ENCODE measurements at places on chromosomes 3 and 15.

DNA sequence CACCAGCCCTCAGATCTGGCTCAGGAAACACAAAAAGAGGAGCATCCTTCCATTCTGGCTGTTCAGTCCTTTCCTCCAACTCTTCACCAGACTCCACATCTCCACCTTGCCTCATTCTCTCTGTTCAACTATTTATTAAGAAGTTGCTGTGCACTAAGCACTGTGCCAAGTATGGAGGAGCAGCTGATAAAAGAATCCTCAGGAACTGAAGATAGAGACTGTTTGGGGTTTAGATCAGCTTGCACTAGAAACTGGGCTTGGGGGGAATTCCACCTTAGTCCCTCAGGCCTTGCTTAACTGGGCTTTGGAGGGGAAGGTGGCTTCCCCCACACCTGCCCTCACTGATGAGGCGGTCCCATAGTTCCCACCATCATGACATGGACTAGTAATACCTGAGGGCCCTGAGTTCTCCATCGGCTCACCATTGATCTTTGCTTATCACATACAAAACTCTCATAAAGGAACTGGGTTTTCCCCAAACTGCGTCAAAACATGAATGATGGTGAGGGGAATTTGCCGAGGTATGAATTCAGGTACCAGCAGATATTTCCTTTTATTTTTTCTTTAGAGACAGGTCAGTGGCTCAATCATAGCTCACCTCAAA is 1.7 kb upstream of the CCR8 start:
- peak; percentile 79 for DNase-seq
- H3K4me3 ChIP-seq: no peak overlapping the region
- H3K36me3 ChIP-seq: no peaks in the 10 kb centered on the region
- H3K27ac ChIP-seq: peak overlapping the region; percentile 62
- H3K27me3 ChIP-seq: no peaks in the 10 kb centered on the region

GRCh38 chr3:129181819-129182218 is 1.9 kb downstream of the CNBP start:
- H3K27ac ChIP-seq: peak overlapping the region; percentile 99
- H3K4me3 ChIP-seq: peak overlapping the region; percentile 51
- DNase-seq: no peak
- no peaks in the 10 kb centered on the region for H3K36me3 ChIP-seq

DNA sequence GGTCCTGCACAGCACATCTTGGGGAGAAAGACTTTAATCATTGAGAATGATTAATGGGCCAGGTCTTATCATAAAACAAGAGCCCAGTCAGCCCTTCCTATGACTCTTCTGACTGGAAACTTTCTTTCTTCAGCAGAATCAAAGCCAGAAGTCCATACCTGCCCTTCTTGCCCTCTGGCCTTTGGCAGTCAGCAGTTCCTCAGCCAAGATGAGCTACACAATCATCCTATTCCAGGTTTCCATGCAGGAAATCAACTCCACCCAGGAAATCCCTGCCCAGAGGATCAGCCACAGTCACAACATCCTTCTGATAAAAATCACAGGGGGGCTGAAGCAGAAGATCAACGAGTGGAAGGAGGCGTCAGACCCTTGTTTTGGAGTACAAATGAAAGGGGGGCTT is 26.9 kb downstream of the ZNF589 start:
- DNase-seq: no peak
- peaks cover 25% of the 10 kb centered on the region for H3K4me1 ChIP-seq
- no peak overlapping the region for H3K4me3 ChIP-seq
- H3K27me3 ChIP-seq: no peaks in the 10 kb centered on the region

GRCh38 chr3:166123576-166123975 is 286.4 kb upstream of the BCHE start:
- no peak overlapping the region for H3K27ac ChIP-seq
- DNase-seq: no peak
- no peaks in the 10 kb centered on the region for H3K4me1 ChIP-seq

Measured in CD4-positive, alpha-beta memory T cell (primary cell).